ENCODE measurements at places on chromosomes 11 and 22. TPM values are rescaled to one million over a fixed set of nuclear protein-coding genes. Genes with fewer than 3 reads are reported as not detected.

The C11orf16 gene
- total RNA-seq, result not detected

The SIAE gene
- 10.8 TPM for total RNA-seq

The MRPL48 gene
- total RNA-seq, result 53.5 TPM

The FGF19 gene
- total RNA-seq, result not detected

The STIP1 gene
- 272 TPM for total RNA-seq

The OR9Q1 gene
- total RNA-seq, result not detected

The OR4D5 gene
- not detected for total RNA-seq

DNA sequence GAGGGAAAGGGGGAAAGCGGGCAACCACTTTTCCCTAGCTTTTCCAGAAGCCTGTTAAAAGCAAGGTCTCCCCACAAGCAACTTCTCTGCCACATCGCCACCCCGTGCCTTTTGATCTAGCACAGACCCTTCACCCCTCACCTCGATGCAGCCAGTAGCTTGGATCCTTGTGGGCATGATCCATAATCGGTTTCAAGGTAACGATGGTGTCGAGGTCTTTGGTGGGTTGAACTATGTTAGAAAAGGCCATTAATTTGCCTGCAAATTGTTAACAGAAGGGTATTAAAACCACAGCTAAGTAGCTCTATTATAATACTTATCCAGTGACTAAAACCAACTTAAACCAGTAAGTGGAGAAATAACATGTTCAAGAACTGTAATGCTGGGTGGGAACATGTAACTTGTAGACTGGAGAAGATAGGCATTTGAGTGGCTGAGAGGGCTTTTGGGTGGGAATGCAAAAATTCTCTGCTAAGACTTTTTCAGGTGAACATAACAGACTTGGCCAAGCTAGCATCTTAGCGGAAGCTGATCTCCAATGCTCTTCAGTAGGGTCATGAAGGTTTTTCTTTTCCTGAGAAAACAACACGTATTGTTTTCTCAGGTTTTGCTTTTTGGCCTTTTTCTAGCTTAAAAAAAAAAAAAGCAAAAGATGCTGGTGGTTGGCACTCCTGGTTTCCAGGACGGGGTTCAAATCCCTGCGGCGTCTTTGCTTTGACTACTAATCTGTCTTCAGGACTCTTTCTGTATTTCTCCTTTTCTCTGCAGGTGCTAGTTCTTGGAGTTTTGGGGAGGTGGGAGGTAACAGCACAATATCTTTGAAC lies 6.8 kb downstream of the MALAT1 start:
- H3K27me3 ChIP-seq, result no peaks in the 10 kb centered on the region
- no peaks in the 10 kb centered on the region for H3K36me3 ChIP-seq
- H3K4me3 ChIP-seq, result no peak overlapping the region
- no peak overlapping the region for H3K27ac ChIP-seq
- peaks cover 37% of the 10 kb centered on the region for H3K4me1 ChIP-seq

DNA sequence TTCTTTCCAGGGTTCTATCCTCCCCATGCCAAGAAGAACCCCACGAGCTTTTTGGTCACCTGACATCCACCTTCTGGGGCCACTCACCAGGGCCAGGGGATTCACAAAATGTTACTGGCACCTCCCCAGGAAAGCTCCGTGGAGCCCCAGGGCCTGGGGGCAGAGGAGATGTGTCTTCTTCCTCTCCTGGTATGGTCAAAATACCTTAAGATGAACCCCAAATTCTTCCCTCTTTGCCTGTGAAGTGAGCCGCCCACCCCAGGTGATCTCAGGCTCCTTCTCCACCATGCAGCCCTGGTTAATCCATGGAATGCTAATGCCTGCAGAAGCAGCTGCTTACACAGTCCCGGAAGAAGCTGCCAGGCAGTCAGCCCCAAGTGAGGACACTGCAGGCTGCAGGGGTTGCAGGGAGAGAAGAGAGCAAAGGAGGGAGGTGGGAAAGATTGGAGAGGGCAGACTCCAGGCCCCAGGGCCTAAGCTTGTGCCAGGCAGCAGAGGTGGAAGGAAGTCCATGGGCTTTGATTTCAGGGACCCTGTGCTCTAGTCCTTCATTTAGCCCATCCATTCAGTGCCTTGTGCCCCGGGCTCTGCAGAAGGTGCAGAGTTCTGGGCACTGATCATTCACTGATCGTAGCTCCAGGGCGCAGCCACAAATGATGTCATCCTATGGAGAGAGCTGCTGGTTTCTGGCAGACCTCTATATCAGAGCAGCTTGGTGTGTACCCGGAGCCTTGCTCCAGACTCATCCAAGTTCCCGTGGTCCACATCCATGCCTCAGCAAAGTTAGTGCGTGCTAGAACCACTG lies 127.9 kb upstream of the NECTIN1 start:
- H3K27ac ChIP-seq, result no peak overlapping the region
- H3K36me3 ChIP-seq, result no peaks in the 10 kb centered on the region
- no peak overlapping the region for H3K4me3 ChIP-seq

DNA sequence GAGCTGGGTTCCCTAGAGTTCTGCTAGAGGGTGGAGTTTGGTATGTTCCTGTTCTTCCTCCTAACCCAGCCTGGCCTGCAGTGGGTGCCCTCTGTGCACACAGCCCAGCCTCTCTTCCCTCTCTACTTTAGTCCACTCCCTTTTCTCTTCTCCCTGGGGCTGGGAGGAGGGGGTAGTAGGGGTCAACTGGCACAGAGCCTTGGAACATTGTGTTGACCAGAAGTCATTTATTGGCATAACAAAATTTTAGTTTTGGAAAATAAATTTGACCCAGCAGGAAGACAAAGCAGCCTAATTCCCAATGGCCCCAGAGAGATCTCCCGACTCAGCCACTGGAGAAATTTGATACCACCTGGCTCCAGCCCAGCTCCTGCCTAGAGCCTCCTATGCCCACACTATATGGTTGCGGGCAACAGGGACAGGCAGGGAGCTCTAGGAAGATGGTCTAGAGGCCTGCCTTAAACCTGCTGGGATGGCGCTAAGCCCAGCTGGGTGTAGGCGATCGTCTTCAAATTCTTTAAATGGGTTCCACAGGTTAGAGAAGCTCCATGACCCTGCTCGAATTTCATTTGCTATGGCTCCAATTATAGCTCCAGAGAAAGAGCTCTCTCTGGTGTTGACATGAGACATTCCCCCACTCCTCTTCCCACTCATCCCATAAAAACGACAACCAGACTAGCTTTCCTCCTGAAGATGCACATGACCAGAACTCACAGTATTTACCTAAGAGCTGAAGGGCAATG lies 9.9 kb downstream of the PCSK7 start:
- peaks cover 58% of the 10 kb centered on the region for H3K36me3 ChIP-seq
- peaks cover 7% of the 10 kb centered on the region for H3K4me1 ChIP-seq
- H3K27ac ChIP-seq, result no peak overlapping the region
- H3K27me3 ChIP-seq, result no peaks in the 10 kb centered on the region
- DNase-seq, result no peak
- H3K4me3 ChIP-seq, result no peak overlapping the region

- H3K36me3 ChIP-seq, result no peaks in the 10 kb centered on the region
- no peak overlapping the region for H3K27ac ChIP-seq
- no peaks in the 10 kb centered on the region for H3K27me3 ChIP-seq
- DNase-seq, result peak; percentile 73
- no peaks in the 10 kb centered on the region for H3K4me1 ChIP-seq
Measured at GRCh38 chr11:86869966-86870570, 69.7 kb downstream of the PRSS23 start.

GRCh38 chr11:12303421-12304149 lies 73.8 kb upstream of the PARVA start:
- H3K36me3 ChIP-seq, result no peaks in the 10 kb centered on the region
- DNase-seq, result no peak
- H3K4me3 ChIP-seq, result no peak overlapping the region
- no peak overlapping the region for H3K27ac ChIP-seq
- H3K4me1 ChIP-seq, result no peaks in the 10 kb centered on the region

GRCh38 chr11:105158436-105158835 lies 18.9 kb upstream of the CARD18 start:
- no peaks in the 10 kb centered on the region for H3K4me1 ChIP-seq
- no peak overlapping the region for H3K27ac ChIP-seq
- no peak overlapping the region for H3K4me3 ChIP-seq
- no peaks in the 10 kb centered on the region for H3K27me3 ChIP-seq

DNA sequence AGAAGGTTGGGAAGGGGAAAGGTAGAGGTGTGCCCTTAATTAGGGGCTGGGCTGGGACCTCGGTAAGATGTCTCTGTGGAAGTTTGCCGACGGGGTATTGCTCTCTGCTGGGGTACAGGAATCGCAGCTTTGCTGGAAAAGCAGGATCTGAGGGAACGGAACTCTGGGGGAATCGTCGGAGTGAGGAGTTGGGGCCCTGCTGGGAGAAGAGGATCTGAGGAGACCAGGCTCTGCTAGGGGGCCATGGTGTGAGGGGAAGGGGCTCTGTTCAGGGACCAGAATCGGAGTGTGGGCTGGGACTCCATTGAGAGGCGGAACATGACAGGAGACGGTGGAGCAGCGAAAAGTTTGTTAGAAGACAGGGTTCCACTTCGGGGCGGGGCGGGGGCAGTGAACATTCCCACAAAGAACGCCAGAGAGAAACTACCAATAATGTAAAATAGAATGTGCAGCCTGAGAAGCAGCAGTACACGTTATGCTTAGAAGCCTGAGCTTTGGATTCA lies 456 bp downstream of the AAMDC start:
- H3K4me1 ChIP-seq, result peaks cover 31% of the 10 kb centered on the region
- H3K4me3 ChIP-seq, result peak overlapping the region; percentile 98
- peaks cover 3% of the 10 kb centered on the region for H3K36me3 ChIP-seq
- H3K27ac ChIP-seq, result peak overlapping the region; percentile 97
- no peaks in the 10 kb centered on the region for H3K27me3 ChIP-seq
- peak; percentile 33 for DNase-seq

- H3K4me1 ChIP-seq, result peaks cover 13% of the 10 kb centered on the region
- H3K36me3 ChIP-seq, result no peaks in the 10 kb centered on the region
- peak; percentile 34 for DNase-seq
- H3K27ac ChIP-seq, result no peak overlapping the region
- H3K27me3 ChIP-seq, result no peaks in the 10 kb centered on the region
Measured at GRCh38 chr22:39620924-39621690, 50.6 kb downstream of the CACNA1I start.

DNA sequence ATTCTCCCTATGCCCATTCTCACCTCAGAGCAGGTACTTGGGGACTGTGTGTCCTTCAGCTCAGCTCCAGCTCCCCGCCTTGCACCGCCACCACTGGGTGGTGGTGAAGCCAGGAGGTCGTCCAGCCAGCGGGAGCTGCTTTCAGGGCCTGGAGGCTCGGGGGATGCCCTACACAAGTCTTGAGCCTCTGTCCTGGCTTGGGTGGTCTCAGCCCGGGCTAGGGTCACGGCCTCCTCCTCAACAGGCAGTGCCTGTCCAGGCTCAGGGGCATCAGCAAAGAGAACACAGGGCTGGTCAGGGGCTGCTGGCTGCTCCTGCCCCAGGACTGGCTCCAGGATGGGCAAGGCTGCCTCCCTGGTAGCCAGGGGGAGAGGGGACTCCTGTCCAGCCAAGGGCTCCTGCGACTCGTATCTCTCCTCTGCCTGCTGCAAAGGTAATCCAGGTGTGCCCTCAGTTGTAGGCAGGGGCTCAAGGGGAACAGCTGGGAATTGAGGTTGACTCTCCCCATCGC lies 12.2 kb downstream of the TNKS1BP1 start:
- H3K4me1 ChIP-seq, result peaks cover 17% of the 10 kb centered on the region
- peaks cover 13% of the 10 kb centered on the region for H3K36me3 ChIP-seq
- no peak overlapping the region for H3K27ac ChIP-seq

- peaks cover 13% of the 10 kb centered on the region for H3K4me1 ChIP-seq
- no peak for DNase-seq
- H3K27me3 ChIP-seq, result no peaks in the 10 kb centered on the region
- peaks cover 7% of the 10 kb centered on the region for H3K36me3 ChIP-seq
Measured at GRCh38 chr11:74182635-74183034, 11.5 kb downstream of the PPME1 start.

DNA sequence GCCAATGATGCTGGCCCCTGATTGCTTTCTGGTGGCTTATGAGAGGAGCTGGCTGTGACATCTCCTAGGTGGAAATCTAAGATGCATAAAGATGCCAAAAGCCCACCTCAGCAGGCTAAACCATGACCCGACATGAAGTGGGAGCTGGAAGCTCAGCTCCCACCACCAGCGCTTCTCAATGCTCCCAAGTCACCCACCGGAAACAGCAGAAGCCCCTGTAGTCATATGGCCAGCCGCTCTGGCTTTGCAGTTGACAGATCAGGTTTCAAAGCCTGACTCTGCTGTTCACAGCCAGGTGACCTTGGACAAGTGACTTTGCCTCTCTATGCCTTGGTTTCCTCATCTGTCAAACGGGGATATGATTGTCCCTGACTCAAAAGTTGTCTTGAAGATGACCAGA lies 29.1 kb upstream of the ANO1 start:
- no peak overlapping the region for H3K27ac ChIP-seq
- H3K27me3 ChIP-seq, result peaks cover 29% of the 10 kb centered on the region
- no peak overlapping the region for H3K4me3 ChIP-seq
- DNase-seq, result no peak

GRCh38 chr11:6642957-6643356 lies 12.7 kb downstream of the DCHS1 start:
- H3K4me1 ChIP-seq, result no peaks in the 10 kb centered on the region
- no peaks in the 10 kb centered on the region for H3K27me3 ChIP-seq
- no peak overlapping the region for H3K27ac ChIP-seq
- DNase-seq, result peak; percentile 21
